ENCODE measurements at places on chromosomes 4 and X.

- no peak for DNase-seq
These were observed 69.4 kb upstream of the KIT start for GRCh38 chr4:54588404-54588803.

- DNase-seq, result no peak
These were observed 4.4 kb upstream of the DCTD start for GRCh38 chr4:182921608-182922007.

GRCh38 chr4:111610681-111611080, 534.6 kb upstream of the FAM241A start:
- DNase-seq, result peak; percentile 12

GRCh38 chr4:2303121-2303685, 41.3 kb upstream of the MXD4 start:
- DNase-seq, result no peak

DNA sequence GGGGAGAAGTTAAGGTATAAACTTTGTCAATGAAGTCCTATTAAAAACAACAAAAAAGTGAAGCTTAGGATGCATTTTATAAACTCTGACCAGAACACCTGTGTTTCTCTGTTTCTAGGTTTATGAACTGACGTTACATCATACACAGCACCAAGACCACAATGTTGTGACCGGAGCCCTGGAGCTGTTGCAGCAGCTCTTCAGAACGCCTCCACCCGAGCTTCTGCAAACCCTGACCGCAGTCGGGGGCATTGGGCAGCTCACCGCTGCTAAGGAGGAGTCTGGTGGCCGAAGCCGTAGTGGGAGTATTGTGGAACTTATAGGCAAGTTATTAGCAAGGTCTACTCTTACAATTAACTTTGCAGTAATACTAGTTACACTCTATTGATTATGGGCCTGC, 46.6 kb downstream of the HTT start:
- DNase-seq, result no peak

- peak; percentile 19 for DNase-seq
These were observed 333.9 kb upstream of the FSTL5 start for GRCh38 chr4:162497564-162498167.

GRCh38 chr4:148515248-148515647, 73.0 kb upstream of the NR3C2 start:
- no peak for DNase-seq

- no peak for DNase-seq
These were observed 9.6 kb downstream of the CTBP1 start for GRCh38 chr4:1239141-1239949.

DNA sequence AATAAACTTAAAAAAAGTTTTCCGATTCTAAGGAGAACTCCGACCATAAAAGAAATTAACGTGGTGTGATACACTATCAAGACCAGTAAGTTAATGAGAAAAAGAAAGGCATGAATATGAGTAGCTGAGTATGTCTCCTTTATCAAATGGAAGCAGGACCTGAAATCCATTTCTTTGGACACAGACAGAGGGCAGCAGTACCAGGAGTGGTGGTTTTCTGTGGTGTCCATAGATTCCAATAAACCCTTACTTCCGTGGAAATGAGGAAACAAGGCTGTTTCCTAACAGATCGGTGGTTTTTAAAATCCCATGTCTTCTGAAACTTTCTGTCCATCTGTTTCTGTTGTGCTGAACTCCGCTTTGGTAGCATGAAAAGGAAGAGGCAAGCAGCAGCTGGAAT, 128.5 kb upstream of the TSPAN5 start:
- no peak for DNase-seq

GRCh38 chrX:29488919-29489318, 726.4 kb upstream of the MAGEB2 start:
- DNase-seq, result no peak

- no peak for DNase-seq
These were observed 14.3 kb downstream of the MSANTD1 start for GRCh38 chr4:3263053-3263875.

DNA sequence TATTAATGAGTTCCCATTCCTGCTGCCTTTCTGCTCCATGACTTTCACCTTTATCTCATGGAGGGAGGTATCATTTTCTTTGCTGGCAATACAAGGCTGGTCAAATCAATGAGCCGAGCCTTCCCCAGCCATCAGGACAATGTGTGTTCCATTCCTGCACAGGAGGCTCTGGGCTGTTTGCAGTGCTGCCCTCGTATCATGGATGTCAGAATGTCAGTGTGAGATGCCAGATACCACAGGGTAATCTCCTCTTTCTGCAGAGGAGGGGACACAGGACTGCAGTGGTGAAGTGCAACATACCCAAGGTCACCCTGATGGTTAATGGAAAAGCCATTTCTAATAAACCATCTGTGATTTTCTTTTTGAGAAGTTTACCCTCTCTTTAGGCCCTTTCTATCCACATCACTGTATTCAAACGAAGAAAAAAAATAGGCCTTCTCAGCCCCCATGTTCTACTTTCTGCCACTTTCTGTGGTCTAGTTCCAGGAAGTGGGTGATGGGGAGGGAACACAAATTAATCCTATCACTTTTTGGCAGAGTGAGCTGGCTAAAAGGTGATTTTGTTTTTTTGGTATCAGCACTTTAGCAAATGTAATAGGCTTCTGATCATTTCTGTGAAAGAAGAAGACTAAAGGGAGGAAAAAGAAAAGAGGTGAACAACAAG, 490.2 kb upstream of the BOD1L1 start:
- DNase-seq, result no peak

GRCh38 chr4:152095701-152096070, 334.9 kb upstream of the GATB start:
- DNase-seq, result no peak

- no peak for DNase-seq
These were observed 80.2 kb downstream of the RELL1 start for GRCh38 chr4:37605843-37606565.

- DNase-seq, result no peak
These were observed 16.4 kb downstream of the MMAA start for GRCh38 chr4:145635630-145636029.

GRCh38 chr4:142549726-142550463, 296.2 kb downstream of the INPP4B start:
- DNase-seq, result no peak

DNA sequence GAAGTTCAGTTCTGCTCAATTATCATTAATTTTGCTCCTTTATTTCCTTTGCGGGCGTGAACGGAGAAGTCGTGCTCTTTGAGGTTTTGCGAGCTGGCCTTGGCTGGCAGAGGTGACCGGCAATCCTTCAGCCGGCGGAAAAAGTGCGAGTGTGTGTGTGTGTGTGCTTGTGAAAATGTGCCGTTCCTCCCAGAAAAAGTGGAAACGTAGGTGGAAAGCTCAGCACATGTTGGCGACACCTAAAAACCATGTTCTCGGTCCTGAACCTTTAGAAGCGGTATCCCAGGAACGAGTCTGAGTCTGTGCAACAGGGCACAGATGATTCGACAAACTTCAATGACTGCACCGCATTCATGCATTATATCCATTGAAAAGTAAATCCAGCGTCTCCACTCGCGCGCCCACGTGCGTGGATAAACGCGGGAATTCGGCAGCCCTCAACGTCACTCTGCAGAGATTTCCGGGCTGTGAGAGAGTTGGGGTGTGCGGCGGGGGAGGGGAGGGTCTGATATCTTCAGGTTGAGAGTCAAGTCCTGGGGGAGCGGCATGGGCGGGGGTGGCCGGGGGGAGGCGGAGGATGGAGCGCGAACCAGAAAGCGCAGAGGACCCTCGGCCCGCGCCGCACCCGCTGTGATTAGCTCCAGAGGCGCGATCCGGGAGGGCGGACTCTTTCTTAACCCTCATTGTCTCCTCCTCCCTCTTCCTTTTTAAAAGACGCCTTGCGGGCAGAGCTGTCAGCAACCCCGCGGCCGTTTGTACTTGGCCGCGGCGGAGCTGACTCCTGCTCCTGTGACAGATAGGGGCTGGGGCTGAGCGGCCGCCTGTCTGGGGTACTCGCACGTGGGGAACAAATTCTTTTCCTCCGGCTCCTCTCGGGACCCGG, at the start of gene SHISA3:
SHISA3 (plus strand) TSS at position 737 of the 883 bp plus-strand sequence. CDS start 569 bp downstream, outside the sequence.
- DNase-seq, result peak; percentile 59

Measured in SK-N-DZ (cell line).